ENCODE measurements at places on chromosomes 7 and 10. TPM values are rescaled to one million over a fixed set of nuclear protein-coding genes. Genes with fewer than 3 reads are reported as not detected.

GRCh38 chr7:139362302-139362701 lies 2.6 kb downstream of the LUC7L2 start:
- DNase-seq, result no peak

DNA sequence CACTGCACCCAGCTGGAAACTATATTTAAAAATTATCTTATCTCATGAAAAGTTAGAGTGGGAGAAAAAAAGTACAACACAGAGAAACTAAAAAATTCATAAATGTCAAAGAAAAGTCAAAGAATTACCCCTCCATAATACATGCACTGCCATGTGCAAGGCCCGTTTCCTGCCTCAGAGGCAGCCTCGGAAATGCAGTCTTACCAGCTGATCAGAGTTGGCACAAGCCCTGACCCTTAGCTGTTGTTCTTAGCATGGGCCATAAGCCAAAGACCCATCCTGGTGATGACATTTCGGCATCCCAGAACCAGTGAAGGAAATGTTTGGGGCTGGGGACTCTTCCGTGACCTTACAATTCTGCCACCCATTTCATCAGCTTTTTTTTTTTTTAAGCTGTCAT lies 21.6 kb downstream of the RBM48 start:
- no peak for DNase-seq

DNA sequence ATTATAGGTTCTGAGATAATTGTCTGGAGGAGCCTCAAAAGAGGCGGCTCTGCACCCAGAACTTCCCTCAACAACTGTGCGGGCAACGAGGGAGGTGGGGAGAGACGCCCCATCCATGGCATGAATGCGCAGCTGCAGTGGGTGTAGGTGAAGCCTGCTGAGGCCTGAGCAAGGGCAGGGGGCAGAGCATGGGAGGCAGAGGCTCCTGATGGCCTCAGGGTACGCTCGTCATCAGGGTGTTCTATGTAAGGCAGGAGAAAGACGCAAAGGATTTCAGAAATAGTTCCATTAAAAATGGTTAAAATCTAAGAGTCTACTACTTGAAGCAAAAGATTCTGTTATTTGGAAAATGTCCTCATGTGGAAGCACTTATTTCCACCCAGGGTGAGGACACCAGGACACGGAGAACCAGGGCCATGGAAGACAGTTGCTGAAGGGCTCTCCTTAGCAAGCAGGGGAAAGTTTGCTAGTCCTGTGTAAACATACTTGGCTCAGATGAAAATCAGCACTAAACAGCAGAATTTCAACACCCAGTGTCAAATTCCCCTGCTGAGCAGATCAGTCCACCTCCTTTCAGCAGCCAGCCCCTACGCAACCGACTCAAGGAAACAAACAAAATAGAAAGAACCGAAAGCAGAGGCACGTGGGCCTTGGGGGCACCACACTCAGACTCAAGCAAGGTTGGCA lies 18.9 kb downstream of the INSIG1 start:
- no peak for DNase-seq

DNA sequence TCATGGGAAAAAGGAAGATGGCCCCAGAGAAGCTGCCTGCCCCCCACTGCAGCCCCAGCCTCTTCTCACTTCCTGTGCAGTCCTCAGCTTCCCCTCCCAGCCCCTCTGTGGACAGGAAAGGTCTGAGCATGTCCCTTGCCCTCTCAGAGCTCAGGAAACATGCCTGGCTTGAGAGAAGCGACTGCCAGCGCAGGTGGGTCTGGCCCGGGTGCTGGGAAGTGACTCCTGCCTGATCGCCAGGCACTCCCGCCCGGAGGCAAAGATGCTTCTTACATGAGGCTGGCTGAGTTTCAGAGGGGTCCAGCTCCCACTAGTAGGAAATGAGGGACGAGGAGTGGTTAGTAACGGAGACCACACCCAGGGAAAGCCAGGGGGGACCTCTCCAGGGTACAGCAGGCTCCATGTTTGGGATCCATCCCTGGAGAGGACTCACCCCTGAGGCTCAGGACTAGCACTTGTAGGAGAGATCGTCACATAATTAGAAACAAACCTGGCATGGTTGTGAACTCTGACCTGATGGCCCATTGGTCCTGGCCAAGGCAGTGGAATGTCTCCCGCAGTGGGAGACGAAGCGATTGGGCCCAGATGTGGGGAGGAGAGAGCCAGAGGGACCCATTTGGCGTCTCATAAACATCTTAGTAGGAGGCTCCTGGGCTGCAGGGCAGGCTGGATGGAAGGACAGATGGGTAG lies 12.3 kb downstream of the ELN start:
- DNase-seq, result no peak

- no peak for DNase-seq
These were observed 4.4 kb upstream of the CLIP2 start for GRCh38 chr7:74284781-74285259.

Gene CALHM3
- not detected for polyA plus RNA-seq

Gene HOXA10
- polyA plus RNA-seq, result 148 TPM

Gene ZNF503
- polyA plus RNA-seq, result 76.2 TPM

All from renal cortex interstitium (tissue), 15 donors.